Activated T-helper 2 cell treated with anti-CD3 and anti-CD28 coated beads, Interferon-gamma antibody, Interleukin-2, Interleukin-4, amounts not matched to agents 10 μg/mL and 5 μg/mL and 100 μg/mL, durations not matched to agents 14 hours and 24 hours and 36 hours (primary cell): ENCODE measurements at places on chromosomes 5 and 9. TPM values are rescaled to one million over a fixed set of nuclear protein-coding genes. Genes with fewer than 3 reads are reported as not detected.

- DNase-seq = no peak
These were observed 1059.1 kb upstream of the DMAC1 start for GRCh38 chr9:8858596-8859161.

- no peak for DNase-seq
These were observed 48.0 kb downstream of the RUSC2 start for GRCh38 chr9:35537913-35538312.

GRCh38 chr9:7613931-7614330 lies 185.6 kb downstream of the DMAC1 start:
- DNase-seq = no peak

- DNase-seq = peak; percentile 56
These were observed 36.3 kb downstream of the VCP start for GRCh38 chr9:35035851-35036701.

- no peak for DNase-seq
These were observed 5.1 kb upstream of the GMCL2 start for GRCh38 chr5:178192244-178192643.

Gene LMBRD2
- 9.3 and 11.6 TPM in 2 replicates for total RNA-seq

- DNase-seq = no peak
These were observed 49.6 kb upstream of the PLIN2 start for GRCh38 chr9:19176856-19177255.

DNA sequence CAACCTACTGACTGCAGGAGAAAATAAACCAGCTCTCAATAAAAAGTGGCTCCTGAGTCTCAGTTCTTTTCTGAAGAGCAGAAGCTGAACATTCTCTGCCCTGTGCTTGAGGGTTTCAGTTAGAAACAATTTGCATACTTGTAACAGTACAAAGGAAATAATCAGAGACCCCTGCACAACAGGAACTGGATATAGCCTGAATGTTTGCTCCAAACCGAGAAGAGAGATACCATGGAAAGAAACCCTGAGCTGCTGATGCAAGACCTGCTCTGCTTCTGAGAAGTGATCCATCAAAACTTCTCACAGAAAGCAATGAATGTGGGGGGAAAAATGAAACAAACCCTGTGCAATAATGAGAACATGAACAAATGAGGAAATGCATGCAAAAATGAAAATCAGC lies 592.9 kb downstream of the SEMA5A start:
- no peak for DNase-seq

DNA sequence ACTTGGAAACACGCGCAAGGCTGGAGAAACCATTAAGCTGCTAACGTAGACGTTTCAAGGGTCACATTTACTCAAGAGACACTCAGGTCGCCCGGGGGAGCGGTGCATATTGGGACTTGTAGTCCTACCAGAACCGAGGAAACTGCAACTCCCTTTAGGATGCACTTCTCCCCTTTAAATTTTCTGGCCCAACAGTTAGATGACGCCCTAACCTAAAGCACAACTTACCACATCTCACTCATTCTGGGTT lies 384 bp upstream of the DMXL1 start:
- DNase-seq = no peak

- DNase-seq = peak; percentile 76
These were observed 76.8 kb downstream of the STK10 start for GRCh38 chr5:172110921-172111851.

- DNase-seq = no peak
These were observed 333.7 kb downstream of the PDE4D start for GRCh38 chr5:59559847-59560246.
